H4 (cell line): ENCODE measurements at places on chromosomes 13 and 19. TPM values are rescaled to one million over a fixed set of nuclear protein-coding genes. Genes with fewer than 3 reads are reported as not detected.

Gene TEX101
- total RNA-seq = not detected in 2 replicates

GRCh38 chr13:105990256-105990958 is 545.1 kb downstream of the EFNB2 start:
- no peak for DNase-seq

DNA sequence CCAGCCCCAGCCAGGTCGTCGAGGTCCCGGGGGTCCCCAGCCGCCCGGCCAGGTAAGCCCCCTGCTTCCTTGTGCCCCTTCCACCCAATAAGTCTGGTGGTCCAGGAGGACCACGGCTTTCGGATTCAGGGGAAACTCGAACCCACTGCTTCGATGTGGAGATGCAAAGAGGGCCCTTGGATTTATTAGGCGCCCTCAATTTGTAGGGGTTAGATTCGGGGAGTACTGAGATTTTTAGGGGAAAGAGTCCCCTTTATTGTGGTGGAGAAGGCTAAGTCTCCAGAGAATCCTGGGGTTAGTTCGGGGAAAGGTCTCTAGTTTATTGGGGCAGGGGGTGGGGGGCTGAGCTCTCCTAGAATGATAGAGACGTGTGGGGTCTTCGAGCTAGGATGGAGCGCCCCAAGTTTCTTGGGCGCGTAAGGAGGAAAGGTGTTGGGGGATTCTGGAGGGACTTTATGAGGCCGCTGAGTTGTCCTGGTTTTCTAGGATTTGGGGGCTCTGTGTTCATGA is 3.8 kb upstream of the LTBP4 start:
- DNase-seq = no peak

DNA sequence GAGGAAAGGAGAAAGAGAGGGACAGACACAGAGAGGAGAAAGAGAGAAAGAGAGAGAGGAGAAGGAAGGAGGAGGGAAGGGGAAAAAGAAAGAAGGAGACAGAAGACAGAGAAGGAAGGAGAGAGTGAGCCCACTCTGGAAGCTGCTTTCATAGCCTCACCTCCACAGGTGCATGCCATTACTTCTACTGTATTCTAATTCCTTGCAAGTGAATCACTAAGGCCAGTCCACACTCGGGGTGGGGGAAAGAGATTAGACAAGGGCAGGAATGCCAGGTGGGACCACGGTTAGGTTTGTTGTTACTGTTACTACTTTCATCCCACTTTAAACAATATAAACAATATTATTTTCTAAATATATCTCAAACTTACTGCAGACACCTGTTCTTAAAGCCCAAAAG is 684.5 kb upstream of the ARGLU1 start:
- DNase-seq = no peak

- peak; percentile 49 for DNase-seq
These were observed 4.3 kb downstream of the FAAP24 start for GRCh38 chr19:32976223-32976805.

DNA sequence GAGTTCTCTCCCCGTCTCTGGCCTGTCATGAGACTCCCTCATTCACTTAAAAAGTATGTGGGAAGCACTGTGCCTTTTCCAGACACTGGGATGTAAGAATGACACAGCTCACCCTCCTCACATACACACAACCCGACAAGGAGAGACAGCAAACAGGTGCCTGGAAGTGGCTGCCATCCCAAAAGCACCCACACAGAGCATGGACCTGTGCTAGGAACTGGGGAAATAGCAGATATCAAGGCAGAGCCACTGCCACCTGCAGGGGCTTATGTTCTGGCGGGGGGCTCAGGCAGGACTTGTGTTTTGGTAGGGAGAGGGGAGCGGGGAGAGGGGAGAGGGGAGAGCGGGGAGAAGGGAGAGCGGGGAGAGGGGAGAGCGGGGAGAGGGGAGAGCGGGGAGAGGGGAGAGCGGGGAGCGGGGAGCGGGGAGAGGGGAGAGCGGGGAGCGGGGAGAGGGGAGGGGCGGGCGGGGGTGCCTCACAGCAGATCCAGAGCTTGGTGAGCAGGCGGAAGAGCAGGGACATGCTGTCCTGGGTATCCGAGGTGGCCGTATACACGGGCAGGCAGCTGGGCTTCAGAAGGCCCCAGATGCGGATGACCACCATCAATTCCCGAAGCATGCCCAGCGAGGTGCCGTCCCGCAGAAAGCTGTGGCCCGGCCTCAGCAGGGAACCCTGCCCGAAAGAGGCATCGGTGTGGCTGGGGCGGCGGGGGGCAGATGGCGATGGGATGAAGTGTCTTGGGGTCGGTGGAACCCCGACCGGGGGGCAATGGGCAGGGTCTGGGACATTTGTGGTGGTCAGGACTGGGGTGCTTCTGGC is 12.2 kb downstream of the CFD start:
- no peak for DNase-seq

- DNase-seq = no peak
These were observed 16.0 kb downstream of the ZC3H4 start for GRCh38 chr19:47097396-47098201.

DNA sequence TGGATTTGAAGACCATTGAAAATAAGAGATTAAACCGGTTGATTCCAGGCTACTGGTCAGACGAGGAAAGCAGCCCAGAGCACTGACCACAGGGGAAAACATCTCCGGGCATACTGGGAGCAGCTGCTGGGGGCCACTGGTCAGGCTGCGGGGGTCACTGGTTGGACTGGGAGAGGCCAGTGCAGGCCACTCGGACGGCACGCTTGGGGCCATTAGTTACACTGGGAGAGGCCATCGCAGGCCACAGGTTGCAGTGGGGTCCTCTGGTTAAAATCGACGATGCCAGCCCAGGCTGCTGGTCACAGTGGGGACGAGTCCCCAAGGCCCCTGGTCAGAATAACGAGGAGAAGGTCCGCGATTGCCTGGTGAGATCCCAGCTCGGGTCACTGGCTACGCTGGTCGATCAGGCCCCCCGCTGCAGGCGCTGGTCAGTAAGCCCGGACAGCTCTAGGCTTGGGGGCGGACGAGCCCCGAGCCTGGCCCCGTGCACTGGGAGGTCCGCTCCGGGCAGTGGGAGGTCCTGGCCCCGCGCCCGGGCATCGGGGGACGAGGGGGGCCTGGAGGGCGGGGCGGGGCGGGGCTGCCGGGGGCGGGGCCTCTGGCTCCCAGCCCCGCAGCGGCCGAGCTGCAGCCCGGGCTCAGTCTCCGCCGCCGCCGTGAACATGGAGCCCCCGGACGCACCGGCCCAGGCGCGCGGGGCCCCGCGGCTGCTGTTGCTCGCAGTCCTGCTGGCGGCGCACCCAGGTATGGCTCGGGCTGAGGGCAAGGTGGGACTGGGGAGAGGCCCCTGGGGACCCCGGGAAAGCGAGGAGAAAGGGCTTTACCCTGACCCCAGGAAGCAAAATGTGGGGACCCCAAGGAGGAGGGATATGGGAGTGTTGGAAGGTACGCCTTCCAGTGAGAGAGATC is at the start of gene BCAM:
BCAM (plus strand) TSS at position 641 of the 909 bp plus-strand sequence; CDS start at position 663, 22 bp downstream.
- DNase-seq = no peak

Gene FPR1
- total RNA-seq = 2.5 and 3.0 TPM in 2 replicates

Gene NAPSA
- 0.99 TPM in 1 of 2 replicates, not detected in the other for total RNA-seq

DNA sequence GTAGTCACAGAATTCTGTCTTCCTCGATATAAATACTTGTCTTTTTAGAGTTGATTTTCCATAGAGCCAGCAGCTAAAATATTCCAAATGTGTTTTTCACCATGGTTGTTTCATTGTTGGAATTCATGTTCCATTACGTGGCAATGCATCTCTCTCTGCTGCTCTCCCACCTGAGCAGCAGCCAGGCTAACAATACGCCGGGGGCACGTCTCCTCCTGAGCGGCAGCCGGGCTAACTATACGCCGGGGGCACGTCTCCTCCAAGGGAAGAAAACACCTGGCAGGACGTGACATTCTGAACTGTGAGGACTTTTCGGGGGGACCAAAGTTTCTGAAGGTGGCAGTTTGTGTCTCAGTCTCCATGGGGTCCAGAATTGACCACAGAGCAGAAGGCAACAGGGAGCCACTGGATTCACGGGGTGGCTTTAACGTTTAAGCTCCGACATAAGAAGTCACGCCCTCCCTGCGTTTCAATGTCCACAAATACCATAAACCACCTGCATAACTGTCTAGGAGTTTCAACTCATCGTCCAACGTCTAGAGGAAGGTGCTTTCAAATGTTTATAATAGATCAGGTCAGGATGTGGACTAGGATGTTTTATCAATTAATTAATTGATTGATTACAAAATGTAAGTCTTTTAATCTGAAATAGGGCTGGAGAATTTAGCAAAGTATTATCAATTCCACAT is 15.1 kb downstream of the PLPP2 start:
- no peak for DNase-seq

GRCh38 chr19:31604493-31605040 is 255.3 kb upstream of the TSHZ3 start:
- no peak for DNase-seq

Gene LILRB2
- not detected in 2 replicates for total RNA-seq

Gene C19orf73
- total RNA-seq = 0.80 and 7.3 TPM in 2 replicates

Gene SCGB2B2
- 0.35 TPM in 1 of 2 replicates, not detected in the other for total RNA-seq

DNA sequence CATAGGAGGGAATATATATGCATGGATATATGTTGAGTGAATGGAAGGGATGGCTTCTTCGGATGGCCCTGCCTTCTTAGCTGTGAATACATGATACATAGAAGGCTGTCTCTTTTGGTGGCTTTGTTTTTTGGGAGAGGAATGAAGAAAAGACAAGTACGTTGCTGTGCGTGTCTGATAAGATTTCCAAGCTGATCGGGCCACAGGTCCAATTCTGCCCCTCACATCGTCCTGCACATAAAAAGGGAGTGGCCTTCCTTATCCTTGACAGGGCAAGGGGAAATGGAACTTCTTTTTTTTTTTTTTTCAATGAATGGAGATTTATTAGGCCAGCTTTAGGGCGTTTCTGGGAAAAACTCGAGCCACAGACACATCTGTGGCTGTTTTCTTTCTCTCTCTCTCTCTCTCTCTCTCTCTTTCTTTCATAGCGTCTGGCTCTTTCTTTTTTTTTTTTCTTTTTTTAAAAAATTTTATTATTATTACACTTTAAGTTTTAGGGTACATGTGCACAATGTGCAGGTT is 103.8 kb upstream of the SPATA13 start:
- no peak for DNase-seq

Gene CACNG7
- total RNA-seq = not detected in 2 replicates

DNA sequence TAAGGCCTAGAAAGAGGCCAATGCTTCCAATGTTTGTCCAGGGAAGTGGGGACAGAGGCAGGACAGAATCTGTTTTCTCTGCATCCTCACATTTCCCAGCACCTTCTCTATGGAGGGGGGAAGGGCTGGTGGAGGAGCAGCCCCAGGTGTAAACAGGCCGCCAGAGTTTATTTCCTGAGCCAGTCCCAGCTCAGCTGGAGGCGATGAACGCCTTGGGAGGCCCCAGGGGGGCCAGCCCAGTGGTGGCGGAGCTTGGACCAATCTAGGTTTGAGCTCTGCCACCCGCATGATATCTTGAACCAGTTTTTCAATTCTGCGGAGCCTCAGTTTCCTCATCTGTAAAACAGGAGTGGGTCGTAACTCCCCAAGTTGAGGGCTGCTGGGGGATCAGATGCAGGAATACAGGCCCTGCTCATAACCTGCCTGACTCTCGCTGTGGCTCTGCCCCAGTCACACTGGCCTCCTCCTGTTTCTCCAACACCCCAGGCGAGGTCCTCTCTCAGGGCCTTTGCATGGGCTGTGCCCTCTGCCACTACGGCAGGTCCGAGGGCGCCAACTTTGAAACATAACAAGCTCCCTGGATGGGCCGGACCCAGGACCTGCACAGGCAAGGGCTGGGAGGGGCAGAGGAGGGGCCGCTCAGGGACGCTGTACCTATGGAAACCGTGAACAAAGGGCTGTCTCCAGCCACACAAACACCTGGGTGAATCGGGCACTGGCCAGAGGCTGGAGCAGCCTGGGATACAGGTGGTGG is 1.1 kb downstream of the TNFAIP8L1 start:
- no peak for DNase-seq

Gene ERICH6B
- not detected in 2 replicates for total RNA-seq

- DNase-seq = no peak
These were observed 13.6 kb downstream of the GRTP1 start for GRCh38 chr13:113350065-113350937.

Gene ISOC2
- total RNA-seq = 187 and 279 TPM in 2 replicates

DNA sequence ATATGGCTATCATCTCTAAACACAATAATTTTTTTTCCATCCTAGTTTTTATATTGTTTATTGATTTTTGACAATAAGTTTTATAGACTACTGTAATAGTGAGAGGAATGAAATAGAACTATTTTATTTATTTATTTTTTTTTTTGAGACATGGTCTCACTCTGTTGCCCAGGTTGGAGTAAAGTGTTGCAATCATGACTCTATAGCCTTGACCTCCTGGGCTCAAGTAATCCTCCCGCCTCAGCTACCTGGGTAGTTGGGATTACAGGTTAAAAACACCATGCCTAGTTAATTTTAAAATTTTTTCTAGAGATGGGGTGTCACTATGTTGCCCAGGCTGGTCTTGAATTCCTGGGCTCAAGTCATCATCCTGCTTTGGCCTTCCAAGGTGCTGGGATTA is 8.5 kb upstream of the ZNF442 start:
- DNase-seq = no peak

Gene ZNF442
- total RNA-seq = 0.72 and 5.2 TPM in 2 replicates

Gene CBY2
- total RNA-seq = not detected in 2 replicates

Gene FFAR2
- total RNA-seq = not detected in 2 replicates
